ENCODE measurements at places on chromosomes 6 and 20.

DNA sequence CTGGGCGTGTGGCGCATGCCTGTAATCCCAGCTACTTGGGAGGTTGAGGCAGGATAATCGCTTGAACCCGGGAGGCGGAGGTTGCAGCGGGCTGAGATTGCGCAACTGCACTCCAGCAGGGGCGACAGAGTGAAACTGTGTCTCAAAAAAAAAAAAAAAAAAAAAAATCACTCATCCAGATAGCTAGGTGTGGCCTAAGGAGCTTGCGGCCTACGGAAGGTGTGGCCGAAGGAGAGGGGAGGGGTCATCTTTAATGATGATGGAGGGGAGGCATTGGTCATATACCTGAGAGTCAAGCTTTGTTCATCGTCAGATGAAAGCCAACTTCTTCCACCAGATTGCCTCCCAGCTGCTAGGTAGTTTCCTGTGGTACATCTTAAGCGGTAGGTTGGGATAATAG is 801 bp upstream of the PPARD start:
- DNase-seq, result no peak

- no peak for DNase-seq
Measured at GRCh38 chr6:5746759-5747130, 260.0 kb downstream of the NRN1 start.

- no peak for DNase-seq
Measured at GRCh38 chr6:111986651-111987050, 67.3 kb upstream of the CCN6 start.

GRCh38 chr20:18527836-18528235 is 20.1 kb downstream of the SEC23B start:
- peak; percentile 94 for DNase-seq

- no peak for DNase-seq
Measured at GRCh38 chr6:30763155-30763617, 18.8 kb upstream of the IER3 start.
